ENCODE measurements at places on chromosomes 3 and 15. TPM values are rescaled to one million over a fixed set of nuclear protein-coding genes. Genes with fewer than 3 reads are reported as not detected.
A peak's percentile ranks its signal among the peaks of the same experiment; 100 is the strongest.

GRCh38 chr3:53155760-53156159 is 5.2 kb upstream of the PRKCD start:
- peaks cover 19% of the 10 kb centered on the region for H3K27me3 ChIP-seq
- H3K36me3 ChIP-seq: no peaks in the 10 kb centered on the region
- no peak overlapping the region for H3K4me3 ChIP-seq
- DNase-seq: no peak
- no peak overlapping the region for H3K27ac ChIP-seq

DNA sequence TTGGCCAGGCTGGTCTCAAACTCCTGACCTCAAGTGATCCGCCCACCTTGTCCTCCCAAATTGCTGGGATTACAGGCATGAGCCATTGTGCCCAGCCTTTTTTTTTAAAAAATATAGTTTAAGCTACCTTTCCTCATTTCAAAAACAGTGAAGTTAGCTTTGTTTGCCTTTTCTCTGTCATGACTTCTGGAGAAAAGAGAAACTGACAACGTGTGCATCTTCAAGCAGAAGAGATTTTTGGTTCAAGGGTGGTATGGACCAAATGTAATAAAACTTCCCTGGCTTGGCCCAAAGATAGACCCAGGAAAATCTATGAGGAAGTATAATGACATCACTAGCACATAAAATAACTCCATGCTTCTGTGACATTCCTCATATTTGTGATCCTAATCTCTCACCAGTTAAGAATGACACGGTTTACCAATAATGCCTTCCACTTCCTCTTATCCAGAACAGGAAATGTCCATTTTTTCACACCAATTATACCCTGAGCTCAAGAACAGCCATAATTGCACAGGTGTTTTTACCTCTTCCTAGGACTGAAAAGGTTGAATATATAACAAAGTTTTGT is 781.2 kb upstream of the NR2F2 start:
- DNase-seq: no peak
- H3K27ac ChIP-seq: no peak overlapping the region
- no peak overlapping the region for H3K4me3 ChIP-seq
- H3K27me3 ChIP-seq: no peaks in the 10 kb centered on the region

Gene GOLGA8T
- total RNA-seq: not detected

DNA sequence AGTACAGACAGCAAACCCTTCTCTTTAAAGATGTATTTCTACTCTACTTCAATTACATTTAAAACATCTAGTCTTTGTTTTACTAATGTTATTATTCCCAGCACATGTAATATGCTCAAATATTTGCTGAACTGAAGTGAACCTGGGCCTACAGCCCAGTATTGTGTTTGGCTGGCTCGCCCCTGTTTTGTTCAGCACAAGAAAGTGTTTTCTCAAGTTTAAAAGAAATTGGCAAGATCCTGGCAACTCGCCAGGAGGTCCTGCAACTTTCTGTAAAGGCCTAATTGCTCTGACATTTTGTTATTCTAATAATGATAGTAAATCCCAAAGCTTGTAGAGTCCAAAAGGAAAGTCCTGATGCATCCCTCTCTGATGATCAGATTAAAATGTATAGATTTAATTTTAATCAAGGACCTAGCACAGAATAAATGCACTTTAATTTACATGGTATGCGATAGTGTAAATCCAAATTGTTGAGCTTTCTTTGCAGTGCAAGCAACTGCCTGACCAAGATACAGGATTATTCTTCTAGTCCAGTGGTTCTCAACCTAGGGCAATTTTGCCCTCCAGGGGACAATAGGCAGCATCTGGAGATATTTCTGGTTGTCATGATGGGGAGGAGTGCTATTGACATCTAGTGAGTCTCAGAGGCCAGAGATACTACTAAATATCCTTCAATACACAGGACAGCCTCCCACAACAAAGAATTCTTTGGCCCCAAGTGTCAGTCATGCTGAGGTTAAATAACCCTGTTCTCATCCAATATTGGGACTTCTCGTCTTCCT is 35.7 kb upstream of the TMOD3 start:
- no peak overlapping the region for H3K27ac ChIP-seq
- H3K4me3 ChIP-seq: no peak overlapping the region
- H3K27me3 ChIP-seq: no peaks in the 10 kb centered on the region
- peaks cover 8% of the 10 kb centered on the region for H3K36me3 ChIP-seq
- DNase-seq: no peak

Gene TRAIP
- total RNA-seq: 6.4 TPM

DNA sequence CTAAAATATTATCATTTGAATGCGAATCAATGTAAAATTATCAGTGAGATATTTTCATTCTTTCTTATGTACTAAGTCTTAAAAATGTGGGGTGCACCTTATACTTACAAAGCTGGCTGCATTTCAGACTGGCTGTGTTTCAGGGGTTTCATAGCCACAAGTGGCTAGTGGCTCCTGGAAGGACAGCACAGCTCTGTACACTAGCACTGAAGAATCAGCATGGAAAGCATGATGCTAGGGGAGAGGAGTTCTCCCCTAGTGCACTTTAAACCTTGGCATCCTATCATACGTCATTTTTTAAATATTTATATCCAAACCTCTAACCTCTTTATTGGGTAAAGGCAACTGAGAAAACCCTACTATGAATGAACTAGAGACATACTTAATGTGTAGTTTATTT is 66.4 kb downstream of the ECT2 start:
- H3K36me3 ChIP-seq: no peaks in the 10 kb centered on the region
- no peak for DNase-seq
- H3K27ac ChIP-seq: no peak overlapping the region

Gene MAP3K13
- total RNA-seq: 10.5 TPM

- DNase-seq: no peak
- H3K4me3 ChIP-seq: no peak overlapping the region
- H3K27ac ChIP-seq: no peak overlapping the region
- H3K27me3 ChIP-seq: no peaks in the 10 kb centered on the region
- no peaks in the 10 kb centered on the region for H3K36me3 ChIP-seq
These were observed 372.6 kb upstream of the ATP11B start for GRCh38 chr3:182420741-182421140.

Gene KBTBD13
- not detected for total RNA-seq

Gene MUSTN1
- total RNA-seq: 0.83 TPM

- peak overlapping the region; percentile 85 for H3K4me3 ChIP-seq
- DNase-seq: no peak
- peaks cover 14% of the 10 kb centered on the region for H3K36me3 ChIP-seq
- peaks cover 53% of the 10 kb centered on the region for H3K4me1 ChIP-seq
- H3K27ac ChIP-seq: peak overlapping the region; percentile 87
- no peaks in the 10 kb centered on the region for H3K27me3 ChIP-seq
These were observed 20.7 kb downstream of the TRANK1 start for GRCh38 chr3:36923981-36924743.

- no peak overlapping the region for H3K27ac ChIP-seq
- H3K4me1 ChIP-seq: peaks cover 3% of the 10 kb centered on the region
- no peaks in the 10 kb centered on the region for H3K36me3 ChIP-seq
- no peak overlapping the region for H3K4me3 ChIP-seq
- H3K27me3 ChIP-seq: peaks cover 5% of the 10 kb centered on the region
- DNase-seq: no peak
These were observed 37.9 kb downstream of the ADIPOQ start for GRCh38 chr3:186880406-186880805.

Gene C15orf61
- 4.2 TPM for total RNA-seq

DNA sequence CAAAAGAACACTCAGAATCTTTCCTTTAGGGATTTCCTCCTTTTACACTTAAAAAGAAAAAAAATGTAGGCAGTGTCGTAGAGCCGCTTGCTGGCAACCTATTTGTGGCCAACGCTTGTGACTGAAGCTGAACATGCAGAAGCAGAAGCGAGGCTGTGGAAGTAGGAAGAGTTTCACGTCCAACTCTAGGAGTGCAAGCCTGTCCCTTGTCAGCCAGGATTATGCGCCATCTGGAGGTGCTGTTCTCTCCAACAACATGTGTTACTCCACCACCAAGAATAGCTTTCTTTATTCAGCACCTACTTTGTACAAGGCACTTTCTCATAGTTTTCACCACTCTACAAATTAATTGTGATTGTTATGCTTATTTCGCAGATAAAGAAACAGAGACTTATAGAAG is 223.2 kb upstream of the LMCD1 start:
- H3K4me1 ChIP-seq: no peaks in the 10 kb centered on the region
- no peak overlapping the region for H3K4me3 ChIP-seq
- H3K27ac ChIP-seq: no peak overlapping the region
- no peaks in the 10 kb centered on the region for H3K27me3 ChIP-seq
- H3K36me3 ChIP-seq: no peaks in the 10 kb centered on the region

GRCh38 chr15:63576441-63576840 is 20.7 kb upstream of the FBXL22 start:
- no peak for DNase-seq
- no peak overlapping the region for H3K4me3 ChIP-seq
- H3K27me3 ChIP-seq: no peaks in the 10 kb centered on the region
- H3K4me1 ChIP-seq: peaks cover 9% of the 10 kb centered on the region
- H3K36me3 ChIP-seq: peaks cover 72% of the 10 kb centered on the region

DNA sequence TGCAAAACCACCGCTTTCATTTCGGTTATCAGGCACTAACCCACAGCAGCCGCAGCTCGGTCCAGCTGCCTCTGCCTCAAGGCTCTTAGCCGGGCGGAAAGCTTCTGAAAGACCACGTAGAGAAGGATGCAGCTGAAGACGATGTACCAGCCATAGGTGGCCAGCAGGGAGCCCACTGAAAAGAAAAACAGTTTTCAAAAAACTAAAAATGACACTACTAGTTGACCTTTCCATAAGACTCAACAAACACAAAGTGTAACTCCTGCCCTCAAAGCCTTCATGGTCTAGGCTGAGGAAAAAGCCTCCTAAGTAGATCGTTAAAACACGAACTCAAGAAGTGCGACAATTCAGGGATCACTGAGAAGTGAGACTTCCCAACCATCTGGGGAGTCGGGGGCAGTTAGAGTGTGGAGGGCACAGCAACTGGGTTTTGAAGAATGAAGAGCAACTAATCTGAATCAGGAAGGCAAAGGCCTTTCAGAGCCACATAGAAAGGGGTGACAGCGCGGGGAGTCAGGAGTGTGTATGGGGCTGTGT is 716 bp downstream of the SELENOS start:
- H3K36me3 ChIP-seq: peaks cover 61% of the 10 kb centered on the region
- no peaks in the 10 kb centered on the region for H3K27me3 ChIP-seq
- peak overlapping the region; percentile 70 for H3K27ac ChIP-seq
- peak overlapping the region; percentile 90 for H3K4me3 ChIP-seq
- peaks cover 14% of the 10 kb centered on the region for H3K4me1 ChIP-seq

Gene ESYT3
- total RNA-seq: not detected

- peaks cover 49% of the 10 kb centered on the region for H3K4me1 ChIP-seq
- H3K27ac ChIP-seq: no peak overlapping the region
- H3K36me3 ChIP-seq: peaks cover 6% of the 10 kb centered on the region
- no peak overlapping the region for H3K4me3 ChIP-seq
These were observed 10.4 kb downstream of the GOLM2 start for GRCh38 chr15:44298878-44299277.

Data from activated B cell treated with CpG ODN at 0.5 μM for 24 hours (primary cell).